Smooth muscle cell of the pulmonary artery (primary cell): ENCODE measurements at places on chromosomes 2 and 18. TPM values are rescaled to one million over a fixed set of nuclear protein-coding genes. Genes with fewer than 3 reads are reported as not detected.

Gene PIEZO2
- total RNA-seq, result 5.3 and 12.2 TPM in 2 replicates

Gene DNER
- 0.20 and 1.0 TPM in 2 replicates for total RNA-seq

Gene DSC3
- total RNA-seq, result 0.20 and 0.46 TPM in 2 replicates

Gene SULT1C4
- 0.13 and 0.17 TPM in 2 replicates for total RNA-seq

Gene GTF2A1L
- total RNA-seq, result 1.4 and 3.8 TPM in 2 replicates

Gene REG1A
- total RNA-seq, result not detected in 2 replicates

Gene SLC19A3
- total RNA-seq, result 0.36 and 0.78 TPM in 2 replicates

Gene HSPE1
- total RNA-seq, result 44.4 and 47.0 TPM in 2 replicates

Gene DNAJC5G
- not detected in 2 replicates for total RNA-seq

Gene GPR35
- total RNA-seq, result 0.85 and 2.0 TPM in 2 replicates

Gene ABCB11
- total RNA-seq, result under 0.01 and 0.13 TPM in 2 replicates

Gene ZNF396
- total RNA-seq, result 1.9 and 3.5 TPM in 2 replicates

Gene PPP1CB
- total RNA-seq, result 142 and 165 TPM in 2 replicates

Gene DTNA
- 7.8 and 43.9 TPM in 2 replicates for total RNA-seq

Gene CHRNG
- not detected in 2 replicates for total RNA-seq

Gene IL36G
- total RNA-seq, result not detected in 2 replicates

Gene GLI2
- total RNA-seq, result 8.9 and 10.0 TPM in 2 replicates

Gene PCGF1
- 22.8 and 26.2 TPM in 2 replicates for total RNA-seq

Gene ALLC
- total RNA-seq, result not detected in 2 replicates

Gene CRACDL
- total RNA-seq, result 0.03 TPM in 1 of 2 replicates, not detected in the other

Gene SIX2
- 3.9 and 6.2 TPM in 2 replicates for total RNA-seq

Gene ACMSD
- not detected in 2 replicates for total RNA-seq

Gene MYCN
- 0.07 TPM in 1 of 2 replicates, not detected in the other for total RNA-seq

Gene COL6A3
- 2,074 and 3,484 TPM in 2 replicates for total RNA-seq

Gene TMEM17
- total RNA-seq, result 1.8 and 2.6 TPM in 2 replicates
